ENCODE measurements at places on chromosomes 2 and 18. TPM values are rescaled to one million over a fixed set of nuclear protein-coding genes. Genes with fewer than 3 reads are reported as not detected.

- DNase-seq: no peak
Measured at GRCh38 chr2:239762106-239762505, 263.0 kb downstream of the NDUFA10 start.

PARD6G gene
- total RNA-seq: 3.7 TPM

CHRND gene
- not detected for total RNA-seq

KLF11 gene
- 30.3 TPM for total RNA-seq

DNA sequence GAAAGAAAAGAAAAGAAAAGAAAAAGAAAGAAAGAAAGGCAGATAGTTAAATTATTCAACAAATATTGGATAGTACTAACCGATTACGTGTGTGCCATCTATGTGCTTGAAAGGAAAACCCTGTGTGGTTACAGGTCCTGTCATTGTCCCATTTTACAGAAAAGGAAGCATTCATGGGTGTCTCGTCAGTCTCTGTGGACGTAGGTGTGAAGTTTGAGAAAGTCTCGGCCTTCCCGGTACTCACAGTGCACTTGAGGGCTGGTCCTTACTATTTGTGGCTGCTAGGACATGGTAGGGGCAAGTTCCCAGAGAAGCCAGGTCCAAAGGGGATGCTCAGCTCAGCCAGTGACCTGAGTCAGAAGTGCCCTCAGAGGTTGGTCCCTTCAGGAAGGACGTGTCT lies 19.3 kb downstream of the SH3YL1 start:
- no peak for DNase-seq

- DNase-seq: no peak
Measured at GRCh38 chr2:181810823-181811695, 80.5 kb upstream of the ITPRID2 start.

ACMSD gene
- not detected for total RNA-seq

DNA sequence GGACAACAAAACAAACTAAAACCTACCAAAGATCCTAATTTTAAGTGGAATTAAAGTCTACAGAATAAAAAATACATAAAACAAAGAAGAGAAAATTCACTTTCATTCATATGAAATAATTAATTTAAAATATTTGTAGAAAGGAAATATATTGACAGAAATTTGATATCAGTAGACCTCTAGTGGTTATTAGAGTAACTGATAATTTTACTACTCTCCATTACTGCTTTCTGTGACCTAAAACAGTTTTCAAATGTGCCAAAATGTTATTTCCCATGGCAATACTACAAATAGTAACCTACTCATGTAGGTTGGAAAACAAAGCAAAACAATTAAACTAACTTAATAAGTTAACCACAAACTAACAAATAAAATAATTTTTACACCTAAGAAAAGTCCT lies 147.1 kb downstream of the NOL4 start:
- DNase-seq: no peak

RRM2 gene
- total RNA-seq: 2.1 TPM

REL gene
- 202 TPM for total RNA-seq

TLX2 gene
- not detected for total RNA-seq

All from CD8-positive, alpha-beta T cell (primary cell).